ENCODE measurements at places on chromosomes 16 and 17.

DNA sequence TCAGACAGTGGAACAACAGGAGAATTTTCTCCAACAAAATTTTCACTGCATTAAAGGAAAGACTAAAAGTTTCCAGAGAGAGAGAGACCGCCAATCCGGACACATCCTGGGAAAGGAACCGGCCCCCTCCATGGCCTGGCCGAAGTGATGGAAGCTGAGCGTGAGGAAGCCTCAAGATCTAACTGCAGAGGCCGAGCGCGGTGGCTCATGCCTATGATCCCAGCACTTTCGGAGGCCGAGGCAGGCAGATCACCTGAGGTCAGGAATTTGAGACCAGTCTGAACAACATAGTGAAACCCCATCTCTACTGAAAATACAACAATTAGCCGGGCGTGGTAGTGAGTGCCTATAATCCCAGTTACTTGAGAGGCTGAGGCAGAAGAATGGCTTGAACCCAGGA, 3.9 kb downstream of the CTRB2 start:
- no peak for DNase-seq

DNA sequence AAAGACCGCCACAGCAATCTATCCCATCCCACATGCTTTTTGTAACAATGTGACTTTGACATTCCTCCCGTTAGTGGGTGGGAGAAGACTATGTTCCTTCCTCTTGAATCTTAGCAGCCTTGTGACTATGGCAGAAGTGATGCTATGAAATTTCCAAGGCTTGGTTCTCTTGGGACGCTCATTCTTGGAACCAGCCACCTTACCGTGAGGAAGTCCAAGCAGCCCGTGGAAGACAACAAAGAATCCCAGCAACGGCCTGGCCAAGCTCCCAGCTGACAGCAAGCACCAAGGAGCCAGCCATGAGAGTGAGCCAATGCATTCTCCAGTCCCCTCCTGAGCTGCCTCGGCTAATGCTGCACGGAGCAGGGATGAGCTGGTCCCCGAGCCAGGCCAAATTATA, 62.3 kb downstream of the VPS53 start:
- DNase-seq, result no peak

DNA sequence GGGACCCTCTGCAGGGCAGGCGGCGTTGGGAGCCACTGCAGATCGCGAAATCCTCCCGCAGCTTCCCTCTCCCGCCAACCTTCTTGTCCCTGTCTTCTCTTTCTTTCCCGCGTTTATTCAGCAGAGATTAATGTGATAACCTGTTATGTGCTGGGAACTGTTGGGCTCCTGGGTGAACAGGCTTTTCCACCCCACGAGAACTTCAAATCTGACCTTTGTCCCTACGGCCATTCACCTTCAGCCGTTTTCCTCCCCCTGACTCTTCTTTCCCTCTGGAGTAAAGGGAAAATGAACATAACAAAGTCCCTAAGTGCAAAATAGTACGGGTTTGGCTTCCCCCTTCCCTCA, 15.2 kb upstream of the KPNA2 start:
- no peak for DNase-seq

- peak; percentile 48 for DNase-seq
These were observed 151.9 kb upstream of the GSE1 start for GRCh38 chr16:85461022-85461813.

DNA sequence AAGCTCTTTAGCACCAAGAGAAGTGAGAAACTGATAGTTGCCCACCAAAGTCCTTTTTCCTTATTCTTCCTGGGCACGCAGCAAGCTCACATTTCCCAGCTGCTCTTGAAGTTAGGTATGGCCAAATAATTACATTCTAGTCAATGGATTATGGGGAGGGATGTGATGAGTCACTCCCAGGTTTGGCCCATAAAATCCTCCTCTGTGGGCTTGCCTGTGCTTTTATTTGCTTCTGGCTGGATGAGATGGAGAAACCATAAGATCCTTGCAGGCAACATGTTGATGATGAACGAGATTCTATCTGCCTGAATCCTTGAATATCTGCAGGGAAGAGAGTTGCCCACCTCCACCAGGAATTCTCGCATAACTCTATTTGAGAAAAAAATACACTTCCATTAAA, 568.3 kb upstream of the SALL1 start:
- no peak for DNase-seq

GRCh38 chr16:57042157-57043111, 49.9 kb upstream of the CPNE2 start:
- DNase-seq, result no peak

GRCh38 chr17:80920441-80920840, 71.2 kb upstream of the CHMP6 start:
- no peak for DNase-seq

DNA sequence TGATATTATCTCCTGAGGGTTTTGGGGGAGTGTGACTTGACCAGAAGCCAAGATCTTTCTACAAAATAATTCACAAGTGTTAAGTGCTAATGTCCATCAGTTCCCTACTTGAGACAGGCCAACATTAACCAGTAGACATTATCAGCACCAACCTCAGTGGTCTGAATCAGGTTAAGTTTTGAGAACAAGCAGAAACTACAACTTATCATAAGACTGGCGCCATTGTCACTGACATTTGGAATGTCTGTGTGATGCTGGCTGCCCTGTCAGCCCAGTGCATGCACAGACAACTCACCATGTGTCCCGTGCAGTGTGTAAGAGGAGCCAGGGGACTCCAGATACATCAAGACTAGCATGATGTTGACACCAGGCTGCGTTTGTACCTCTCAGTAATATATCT, 76.8 kb downstream of the CCDC182 start:
- DNase-seq, result no peak

- no peak for DNase-seq
These were observed 27.9 kb downstream of the MGRN1 start for GRCh38 chr16:4652561-4652960.

- DNase-seq, result peak; percentile 55
These were observed 32.3 kb upstream of the CAPN15 start for GRCh38 chr16:495127-495748.

DNA sequence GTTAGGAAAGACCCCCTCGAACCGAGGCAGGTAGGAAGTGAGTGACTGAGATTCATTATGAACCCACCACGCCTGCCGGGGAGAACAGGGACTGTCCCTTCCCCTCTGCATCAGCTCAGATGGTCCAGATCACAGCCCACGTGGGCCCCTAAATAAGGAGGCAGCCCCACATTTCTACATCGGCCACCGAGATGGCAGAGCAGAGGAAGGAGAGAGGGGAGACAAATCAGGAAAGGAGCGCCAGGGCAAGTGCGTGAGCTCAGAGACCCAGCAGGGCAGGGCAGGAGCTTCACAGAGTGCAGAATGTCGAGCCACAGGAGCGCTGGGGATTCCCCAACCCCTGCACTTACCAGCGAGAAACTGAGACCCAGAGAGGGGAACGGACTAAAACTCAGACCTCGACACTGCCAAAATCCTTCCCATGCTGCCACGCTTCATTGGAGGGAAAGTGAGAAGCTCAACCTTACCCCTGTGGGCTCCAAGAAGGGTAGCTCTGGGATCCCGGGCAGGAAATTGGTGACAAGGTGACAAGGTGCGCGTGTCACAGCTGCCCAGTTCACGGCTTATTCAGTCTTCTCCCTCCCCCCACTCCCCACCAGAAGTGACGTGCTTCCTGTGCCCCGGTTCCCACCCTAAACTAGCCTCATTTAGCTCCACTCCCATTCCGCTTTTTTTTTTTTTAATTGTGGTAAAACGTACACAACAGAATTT, at the start of gene ICAM2:
Gene ICAM2, minus strand, starts transcription at position 578 of the 711 bp plus-strand sequence. CDS start 13,942 bp downstream, outside the sequence.
- DNase-seq, result peak; percentile 62

DNA sequence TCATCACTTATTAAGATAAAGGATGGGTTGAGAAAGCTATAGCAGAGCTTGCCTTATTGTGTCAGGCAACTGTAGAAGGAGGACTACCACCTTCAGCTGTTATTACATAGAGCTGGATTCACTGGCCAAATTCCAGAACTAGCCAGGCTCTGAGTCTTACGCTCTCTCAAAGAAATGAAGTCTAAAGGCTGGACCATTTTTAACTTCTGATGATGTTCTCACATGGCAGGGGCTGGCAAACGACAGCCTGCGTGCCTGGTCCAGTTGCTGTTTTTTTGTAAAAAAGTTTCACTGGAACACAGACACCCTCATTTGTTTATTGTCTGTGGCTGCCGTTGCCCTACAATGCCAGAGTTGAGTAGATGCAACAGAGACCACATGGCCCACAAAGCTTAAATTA, 21.2 kb downstream of the TRAF4 start:
- no peak for DNase-seq

GRCh38 chr17:80860101-80860671, 131.5 kb upstream of the CHMP6 start:
- DNase-seq, result no peak

- no peak for DNase-seq
These were observed 81.7 kb downstream of the CYB561 start for GRCh38 chr17:63364387-63364786.

DNA sequence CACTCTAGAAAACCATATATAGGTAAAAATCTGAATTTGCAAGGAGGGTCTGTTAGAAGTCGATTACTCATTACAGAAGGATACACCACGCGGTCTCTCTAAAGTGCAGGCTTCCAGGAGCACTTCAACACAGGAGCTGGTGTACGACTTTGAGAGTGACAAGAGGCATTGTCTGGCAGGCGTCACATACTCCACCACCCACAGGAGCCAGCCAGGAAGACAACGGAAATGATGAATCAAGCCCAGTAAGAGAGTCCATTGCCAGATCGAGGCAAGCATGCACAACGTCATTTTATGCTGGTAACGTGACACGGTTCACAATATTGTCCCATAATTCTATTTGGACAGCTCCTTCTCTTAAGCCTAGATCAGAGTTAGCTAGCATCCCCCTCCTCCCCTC, 15.0 kb upstream of the CACNG4 start:
- no peak for DNase-seq

DNA sequence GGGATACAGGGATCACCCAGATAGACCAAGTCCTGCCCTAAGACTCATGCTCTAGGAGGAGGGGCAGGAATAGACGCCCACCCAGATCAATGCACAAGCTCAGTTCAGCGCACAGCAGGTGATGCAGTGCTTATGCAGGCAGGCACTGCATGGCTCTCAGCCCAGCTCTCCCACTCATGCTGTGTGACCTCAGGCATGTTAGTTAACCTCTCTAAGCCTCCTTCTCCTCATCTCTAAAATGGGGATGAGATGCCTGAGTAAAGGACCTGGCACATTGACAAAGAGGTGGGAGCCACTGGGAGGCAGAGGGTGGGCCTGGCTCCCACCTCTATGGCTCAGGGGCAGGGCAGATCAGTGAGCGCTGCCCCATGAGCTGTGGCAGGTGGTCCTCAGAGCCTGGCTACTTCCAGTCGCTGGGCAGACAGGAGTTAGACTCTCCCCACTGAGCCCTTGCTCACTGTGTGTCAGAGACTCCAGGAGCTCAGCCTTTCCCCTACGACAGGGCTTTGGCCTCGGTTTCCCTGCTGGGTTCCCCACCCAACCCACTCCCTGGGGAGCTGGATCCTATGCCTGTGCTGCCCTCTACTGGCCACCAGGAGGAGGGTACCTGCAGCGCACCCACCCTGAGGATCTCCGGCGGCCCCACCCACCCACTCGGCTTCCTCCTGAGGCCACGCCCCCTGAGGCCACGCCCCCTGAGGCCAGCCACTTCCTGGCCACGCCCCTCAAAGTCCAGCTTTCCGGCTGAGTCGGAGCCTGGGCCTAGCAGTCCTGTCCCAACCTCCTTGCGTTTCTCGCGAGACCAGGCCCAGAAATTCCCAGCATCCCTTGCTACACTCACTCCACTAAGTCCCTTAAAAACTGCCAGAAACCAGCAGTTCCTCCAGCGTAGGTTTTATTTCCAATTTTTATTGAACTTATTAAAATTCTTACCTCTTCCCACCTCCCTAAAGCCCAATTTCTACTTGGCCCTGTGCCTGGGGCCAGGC, 196.1 kb downstream of the GSG1L start:
- DNase-seq, result peak; percentile 81

GRCh38 chr16:78175287-78175686, 75.8 kb downstream of the WWOX start:
- no peak for DNase-seq

GRCh38 chr16:78889346-78889745, 711.2 kb downstream of the MAF start:
- no peak for DNase-seq

GRCh38 chr17:41915566-41915965, 3.2 kb downstream of the ACLY start:
- DNase-seq, result no peak

DNA sequence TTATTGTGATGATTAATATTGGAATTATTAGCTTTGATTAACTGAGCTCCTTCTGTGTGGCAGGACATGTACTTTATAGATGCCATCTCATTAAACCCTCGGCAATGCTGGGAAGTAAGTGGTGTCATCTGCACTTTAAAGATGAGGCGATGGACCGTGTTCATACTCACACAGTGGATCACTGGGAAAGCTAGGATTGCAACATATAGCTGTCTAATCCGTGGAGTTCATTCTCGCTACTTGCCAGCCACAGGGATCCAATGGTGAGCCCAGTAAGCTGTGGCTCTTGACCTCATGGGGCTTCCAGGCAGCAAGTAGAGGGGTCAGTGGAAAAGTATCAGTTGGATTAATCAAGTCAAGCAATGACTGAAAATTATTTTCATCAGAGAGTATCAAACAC, 587.9 kb downstream of the CDH13 start:
- DNase-seq, result no peak

GRCh38 chr16:74776926-74777325, 2.3 kb upstream of the FA2H start:
- no peak for DNase-seq

GRCh38 chr16:3608069-3608468, 3.3 kb downstream of the SLX4 start:
- DNase-seq, result no peak

DNA sequence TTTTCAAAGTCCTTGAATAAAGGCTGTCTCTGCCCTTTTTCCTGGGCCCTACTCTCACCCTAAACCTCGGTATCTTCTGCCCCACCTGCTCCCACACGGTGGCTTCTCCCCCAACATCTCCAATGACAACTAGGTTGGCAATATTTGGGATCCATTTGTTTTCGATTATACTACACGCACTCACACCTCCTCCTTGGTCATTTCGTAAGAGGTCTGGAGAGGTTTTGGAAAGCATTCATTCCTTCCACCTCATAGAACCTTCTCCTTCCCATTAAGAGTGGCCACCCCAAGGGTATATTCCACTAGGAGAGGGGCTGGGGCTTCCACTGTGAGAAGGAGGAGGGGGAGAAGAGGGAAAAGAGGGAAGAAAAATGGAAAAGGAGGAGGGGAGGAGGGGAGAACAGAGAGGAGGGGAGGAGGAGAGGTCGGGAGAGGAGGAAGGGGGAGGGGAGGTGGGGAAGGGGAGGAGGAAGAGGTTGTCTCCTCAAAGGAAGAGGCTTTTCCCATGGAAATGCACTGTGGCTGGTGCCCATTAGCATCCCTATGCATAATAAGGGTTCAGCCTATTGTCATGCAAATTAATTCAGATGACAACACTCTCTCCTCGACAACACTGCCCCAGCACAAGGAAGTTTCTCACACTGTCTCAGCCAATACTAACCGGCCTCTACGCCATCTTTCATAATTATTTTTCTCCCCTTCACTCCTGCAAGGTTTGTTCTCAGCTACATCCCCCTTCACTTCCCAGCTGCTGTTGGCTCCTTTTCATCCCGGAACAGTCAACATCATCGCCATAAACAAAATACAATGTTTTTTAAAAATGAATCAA, 30.0 kb downstream of the SOX9 start:
- DNase-seq, result no peak

- no peak for DNase-seq
These were observed 27.4 kb downstream of the EMP2 start for GRCh38 chr16:10552998-10553491.
